ENCODE measurements at places on chromosomes 2 and 18.
A peak's percentile ranks its signal among the peaks of the same experiment; 100 is the strongest.

DNA sequence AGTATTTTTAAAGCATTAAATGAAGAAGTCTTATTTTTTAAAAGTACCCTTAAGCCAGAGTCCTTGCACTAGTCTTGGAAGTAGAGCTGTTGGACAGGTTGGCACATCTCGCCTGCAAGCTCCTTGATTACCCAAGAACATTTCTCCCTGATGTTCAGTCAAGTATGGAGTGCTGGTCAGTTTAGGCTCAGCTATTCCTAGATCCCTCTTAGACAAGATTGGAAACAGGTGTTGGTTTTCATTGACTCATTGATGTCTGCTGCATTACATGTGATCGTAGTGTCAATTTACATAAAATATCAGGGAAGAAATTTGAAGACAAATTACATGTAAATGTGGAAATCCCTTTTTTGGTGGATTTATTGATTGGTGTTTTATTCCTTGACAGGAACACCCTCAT lies 170.4 kb downstream of the ZNF407 start:
- DNase-seq = no peak

- no peak for DNase-seq
Measured at GRCh38 chr2:192047315-192048107, 147.2 kb downstream of the TMEFF2 start.

DNA sequence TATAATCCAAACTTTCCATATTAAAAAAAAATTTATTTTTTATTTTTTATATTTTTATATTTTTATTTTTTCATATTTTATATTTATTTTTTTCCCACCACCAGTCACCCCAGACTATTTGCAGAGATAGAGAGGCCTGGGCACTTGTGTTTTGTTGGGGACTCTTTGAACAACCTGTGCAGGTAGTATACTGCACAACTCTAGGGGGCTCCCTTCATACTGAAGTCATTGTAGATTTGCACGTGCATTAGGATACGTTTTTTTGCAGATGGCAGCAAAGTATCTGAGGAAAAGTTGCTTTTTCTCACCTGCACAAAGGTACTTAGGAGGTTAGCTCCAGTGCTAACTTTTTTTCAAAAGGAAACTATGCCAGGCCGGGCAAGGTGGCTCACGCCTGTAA lies 73.9 kb upstream of the TANC1 start:
- DNase-seq = no peak

DNA sequence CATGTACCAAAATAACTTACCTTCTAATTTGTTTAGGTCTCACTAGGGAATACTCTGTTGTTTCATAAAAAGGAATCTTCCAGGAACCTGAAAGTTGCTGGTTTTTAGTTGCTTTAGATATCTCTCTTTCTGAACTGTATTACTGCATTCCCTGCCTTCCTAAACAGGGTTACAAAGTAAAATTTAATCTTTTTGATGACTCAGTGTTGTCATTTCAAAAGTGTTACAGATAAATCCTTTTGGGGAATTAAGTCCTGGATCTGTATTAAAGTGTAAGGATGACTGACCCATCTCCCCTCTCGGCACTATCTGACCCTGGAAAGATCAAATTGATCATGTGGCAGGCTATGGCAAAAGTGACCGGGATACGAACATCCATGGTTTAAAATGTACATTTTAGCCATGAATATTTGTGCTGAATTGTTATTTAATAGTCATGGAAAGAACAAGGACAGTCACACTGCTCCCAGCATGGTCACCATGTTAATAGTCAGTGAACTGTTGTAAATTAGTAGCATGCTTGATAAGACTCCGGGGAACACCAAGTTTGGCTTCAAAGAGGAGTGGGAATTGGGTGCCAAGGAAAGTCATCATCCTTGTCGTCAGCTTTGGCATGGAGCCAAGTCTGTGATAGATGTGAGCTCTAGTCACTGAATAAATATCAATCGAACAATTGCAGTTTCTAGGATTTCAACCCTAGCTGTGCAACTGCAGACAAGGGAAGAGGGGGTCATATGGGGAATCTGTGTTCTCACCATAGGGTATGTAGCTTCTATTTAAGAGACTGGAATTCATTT lies 4.2 kb downstream of the PLEKHA3 start:
- no peak for DNase-seq

- no peak for DNase-seq
Measured at GRCh38 chr18:9535430-9535991, 60.2 kb downstream of the RALBP1 start.

- DNase-seq = no peak
Measured at GRCh38 chr18:36392164-36392978, 94.9 kb downstream of the FHOD3 start.

DNA sequence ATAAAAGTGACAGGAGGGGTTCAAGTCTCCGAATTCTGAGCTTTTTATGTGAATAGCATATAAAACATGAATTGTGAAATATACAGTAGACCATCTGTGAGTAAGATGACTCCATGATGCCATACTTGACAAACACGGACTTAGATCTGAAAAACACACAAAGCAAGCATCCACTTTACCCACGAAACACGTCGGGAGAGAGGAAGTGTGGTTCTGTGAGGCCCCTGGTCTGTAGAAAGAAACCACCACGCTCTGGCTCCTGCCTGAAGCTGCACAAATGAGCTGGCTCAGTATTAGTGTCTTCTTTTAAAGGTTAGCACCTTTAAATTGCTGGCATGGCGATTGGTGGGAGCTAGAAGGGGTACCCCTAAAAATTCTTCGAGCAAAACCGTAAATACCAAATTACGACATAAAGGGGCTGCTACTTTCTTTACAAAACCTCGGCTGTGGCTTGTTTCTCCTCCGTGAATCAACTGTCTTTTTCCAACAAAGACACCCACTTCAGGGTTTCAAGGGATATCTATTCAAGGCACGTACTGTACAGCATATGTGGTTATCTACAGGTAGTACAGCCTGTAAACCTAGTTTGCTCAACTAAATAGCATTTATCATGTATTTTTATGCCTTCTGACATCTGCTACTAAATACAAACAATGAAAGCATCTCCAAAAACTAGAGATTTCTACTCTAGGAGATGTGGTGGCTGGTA lies 70.9 kb downstream of the AFF3 start:
- DNase-seq = no peak

DNA sequence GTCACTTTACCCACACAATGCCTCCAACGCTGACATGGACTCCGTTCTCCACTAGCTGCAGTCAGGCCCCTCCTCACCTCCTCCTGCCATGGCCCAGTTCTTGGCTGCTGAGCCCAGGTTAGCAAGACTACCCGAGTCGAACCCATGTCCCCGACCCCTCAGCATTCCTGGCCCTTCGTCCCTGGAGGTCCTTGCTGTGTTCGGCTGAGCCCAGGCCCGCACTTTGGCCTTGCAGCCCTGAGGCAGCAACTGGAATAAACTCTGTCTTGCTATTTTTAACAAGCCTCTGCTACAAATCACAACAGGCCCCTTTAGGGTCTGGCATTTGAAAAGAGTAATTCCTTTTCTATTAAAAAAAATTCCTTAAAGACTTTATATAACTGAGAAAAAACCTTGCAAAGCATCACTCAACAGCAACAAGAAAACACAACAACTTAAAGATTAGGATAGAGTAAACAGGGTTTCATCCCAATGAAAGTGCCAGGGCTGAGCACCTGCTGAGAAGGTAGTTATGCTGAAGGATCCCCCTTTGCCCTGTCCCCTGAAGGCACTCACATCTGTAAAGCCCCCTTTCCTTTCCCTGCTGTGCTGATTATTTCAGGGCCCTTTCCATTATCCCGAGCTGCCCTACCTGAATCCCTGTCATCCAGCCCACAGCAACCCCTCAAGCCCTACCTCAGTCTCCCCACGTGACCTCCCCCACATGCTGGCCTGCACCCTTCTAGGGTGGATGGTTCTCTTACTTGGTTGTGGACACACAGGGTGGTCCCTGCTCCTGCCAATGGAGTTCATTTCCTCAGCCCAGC lies 120.0 kb upstream of the SNTG2 start:
- DNase-seq = no peak

GRCh38 chr2:231181860-231182512 lies 16.4 kb upstream of the ARMC9 start:
- no peak for DNase-seq

DNA sequence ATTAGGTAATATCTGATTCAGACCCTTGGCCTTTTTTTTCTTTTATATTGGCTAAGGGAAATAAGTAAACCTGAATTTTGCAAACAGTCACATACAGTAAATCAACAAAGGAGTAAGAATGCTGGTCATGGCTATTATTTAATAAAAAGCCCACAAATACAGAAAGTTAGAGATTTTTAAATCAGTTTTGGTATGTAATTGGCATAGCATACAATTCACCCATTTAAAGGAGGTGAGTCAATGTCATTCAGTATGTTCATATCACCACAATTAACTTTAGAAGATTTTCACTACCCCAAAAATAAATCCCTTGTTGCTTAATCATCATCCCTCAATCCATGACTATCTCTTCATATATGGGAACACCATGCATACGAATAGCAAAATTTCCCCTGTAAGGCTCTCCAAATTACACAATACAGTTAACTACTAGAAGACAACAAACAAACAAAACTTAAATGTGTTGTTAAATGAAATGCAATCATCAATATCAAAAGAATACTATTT lies 45.9 kb upstream of the NYAP2 start:
- no peak for DNase-seq

- no peak for DNase-seq
Measured at GRCh38 chr2:112712903-112713584, 7.8 kb upstream of the NT5DC4 start.

GRCh38 chr18:50734342-50734741 lies 85.5 kb downstream of the MRO start:
- no peak for DNase-seq

DNA sequence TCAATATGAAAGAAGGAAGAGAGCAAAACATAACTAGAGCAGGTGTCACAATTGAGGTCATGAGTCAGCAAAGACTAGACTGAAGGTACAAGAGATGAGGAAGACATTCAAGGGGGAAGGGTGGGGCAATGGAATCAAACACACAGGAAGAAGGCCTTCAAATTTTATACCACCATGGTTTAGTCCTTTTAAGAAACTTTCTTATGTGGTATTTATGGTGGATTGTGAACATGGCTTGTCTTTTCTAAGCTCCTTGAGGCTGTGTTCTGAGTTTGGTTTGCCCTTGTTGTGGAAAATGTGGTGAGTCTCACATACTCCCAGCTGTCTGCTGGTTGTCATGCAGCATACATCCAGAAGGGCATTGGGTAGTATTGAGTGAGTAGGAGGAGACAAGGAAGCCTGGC lies 62.1 kb downstream of the NABP1 start:
- DNase-seq = no peak

- DNase-seq = peak; percentile 18
Measured at GRCh38 chr2:229852565-229852964, 69.2 kb downstream of the TRIP12 start.

DNA sequence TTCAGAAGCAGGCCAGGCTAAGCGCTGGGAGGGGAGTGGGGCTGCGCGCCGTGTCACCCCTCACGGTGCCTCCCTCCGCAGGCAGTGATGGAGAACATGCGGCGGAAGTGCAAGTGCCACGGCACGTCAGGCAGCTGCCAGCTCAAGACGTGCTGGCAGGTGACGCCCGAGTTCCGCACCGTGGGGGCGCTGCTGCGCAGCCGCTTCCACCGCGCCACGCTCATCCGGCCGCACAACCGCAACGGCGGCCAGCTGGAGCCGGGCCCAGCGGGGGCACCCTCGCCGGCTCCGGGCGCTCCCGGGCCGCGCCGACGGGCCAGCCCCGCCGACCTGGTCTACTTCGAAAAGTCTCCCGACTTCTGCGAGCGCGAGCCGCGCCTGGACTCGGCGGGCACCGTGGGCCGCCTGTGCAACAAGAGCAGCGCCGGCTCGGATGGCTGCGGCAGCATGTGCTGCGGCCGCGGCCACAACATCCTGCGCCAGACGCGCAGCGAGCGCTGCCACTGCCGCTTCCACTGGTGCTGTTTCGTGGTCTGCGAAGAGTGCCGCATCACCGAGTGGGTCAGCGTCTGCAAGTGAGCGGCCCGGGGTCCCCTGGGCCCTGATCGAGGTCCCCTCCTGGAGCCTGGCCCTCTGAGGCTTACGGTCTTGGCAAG lies 12.2 kb downstream of the WNT10A start:
- DNase-seq = peak; percentile 69

DNA sequence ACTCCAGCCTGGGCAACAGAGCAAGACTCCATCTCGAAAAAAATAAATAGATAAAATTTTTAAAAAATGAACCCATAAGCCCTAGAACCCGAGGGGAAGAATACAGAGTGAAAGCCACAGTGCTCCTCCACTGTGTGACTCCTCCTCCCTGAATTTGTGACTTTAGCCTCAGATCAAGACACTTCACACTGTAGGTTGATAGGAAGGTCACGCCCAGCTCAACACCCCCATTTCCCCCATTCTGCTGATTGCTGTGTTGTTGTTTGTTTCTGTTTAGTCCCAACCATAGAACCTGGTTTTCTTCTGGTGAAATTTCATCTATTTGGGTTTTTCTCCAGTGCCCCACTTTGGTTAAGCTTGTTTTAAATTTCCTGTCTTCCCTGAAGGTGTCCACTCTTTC lies 102.2 kb downstream of the VIT start:
- DNase-seq = no peak

DNA sequence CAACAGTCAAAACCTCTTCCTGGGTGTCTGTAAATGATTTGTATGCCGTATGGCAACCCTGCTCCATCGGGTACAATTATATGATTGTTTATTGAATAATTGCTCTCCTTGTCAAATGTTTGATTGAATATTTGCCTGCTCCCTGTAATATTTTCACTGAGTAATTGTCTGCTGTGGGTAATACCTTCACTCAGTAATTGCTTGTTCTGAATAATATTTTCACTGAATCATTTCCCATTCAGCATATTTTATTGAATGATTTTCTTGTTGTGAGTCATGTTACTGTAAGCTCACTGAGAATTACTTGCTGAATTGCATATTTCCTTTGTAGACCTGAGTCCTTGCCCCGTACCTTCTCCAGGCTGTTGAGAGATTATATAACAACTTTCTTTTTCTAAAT lies 535.2 kb downstream of the METTL4 start:
- no peak for DNase-seq

GRCh38 chr2:97688062-97688827 lies 18.7 kb downstream of the C2orf92 start:
- DNase-seq = no peak

- DNase-seq = no peak
Measured at GRCh38 chr18:50107468-50107977, 87.4 kb downstream of the MYO5B start.

DNA sequence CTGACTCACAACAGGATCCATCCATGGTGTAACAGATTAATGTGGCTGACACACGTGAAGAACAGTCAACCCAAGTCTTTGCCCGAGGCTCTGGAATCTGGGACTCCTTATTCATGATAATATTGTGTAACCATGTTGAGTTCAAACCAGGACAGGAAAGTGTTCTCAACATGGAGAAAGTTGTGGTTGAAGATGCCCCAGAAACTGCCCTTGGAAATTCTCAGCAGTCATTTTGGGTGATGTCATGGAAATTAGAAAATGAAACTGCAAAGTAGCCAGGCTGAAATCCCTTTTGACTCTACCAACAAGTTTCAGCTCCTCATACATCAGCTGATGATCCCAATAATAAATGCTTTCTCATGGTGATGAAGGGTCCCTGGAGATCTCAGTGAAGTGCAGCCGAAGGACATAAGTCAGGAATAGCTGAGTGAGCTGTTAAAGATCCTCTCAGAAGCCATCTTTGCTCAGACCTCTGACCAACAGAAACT lies 307.7 kb downstream of the TNS1 start:
- DNase-seq = no peak
